ENCODE measurements at places on chromosomes 4 and X.

- no peak for DNase-seq
These were observed 183.1 kb upstream of the GIMD1 start for GRCh38 chr4:106551724-106552123.

DNA sequence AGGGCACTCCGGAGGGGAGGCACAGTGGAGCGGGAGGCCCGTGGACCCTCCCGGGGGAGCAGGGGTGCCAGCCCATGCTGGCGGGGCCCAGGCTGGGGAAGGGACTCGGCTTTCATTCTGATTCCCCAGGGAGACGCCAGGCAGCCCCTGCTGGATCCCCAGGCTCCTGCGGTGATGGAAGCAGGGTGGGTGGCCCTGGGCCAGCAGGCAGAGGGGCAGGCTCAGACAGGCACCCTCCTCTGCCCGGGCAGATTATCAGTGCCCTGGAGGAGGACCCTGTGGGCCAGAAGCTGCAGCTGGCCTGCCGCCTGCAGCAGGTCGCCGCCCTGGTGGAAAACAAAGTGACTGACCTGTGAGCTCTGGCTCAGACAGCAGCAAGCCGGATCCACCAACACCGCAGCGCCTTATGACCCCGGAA lies 2.1 kb upstream of the SRPK3 start:
- DNase-seq = no peak

DNA sequence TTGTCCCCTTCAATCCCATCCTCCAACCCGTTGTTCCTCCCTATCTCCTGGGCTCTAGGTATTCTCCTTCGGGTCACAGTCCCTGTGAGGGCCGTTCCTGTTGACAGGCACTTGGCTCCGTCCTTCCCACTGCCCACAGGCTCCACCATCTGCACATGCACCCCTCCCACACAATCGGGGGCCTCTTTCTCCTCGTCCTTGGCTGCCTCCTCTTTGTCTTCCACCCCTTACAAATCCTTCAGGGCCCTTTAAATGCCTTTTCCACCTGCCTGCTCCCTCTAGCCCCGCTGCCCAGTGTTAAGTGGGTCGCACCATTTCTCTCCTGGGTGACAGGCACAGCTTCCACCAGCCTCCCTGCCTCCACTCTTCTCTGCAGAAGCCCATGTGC lies 2.7 kb upstream of the AVPR2 start:
- no peak for DNase-seq

DNA sequence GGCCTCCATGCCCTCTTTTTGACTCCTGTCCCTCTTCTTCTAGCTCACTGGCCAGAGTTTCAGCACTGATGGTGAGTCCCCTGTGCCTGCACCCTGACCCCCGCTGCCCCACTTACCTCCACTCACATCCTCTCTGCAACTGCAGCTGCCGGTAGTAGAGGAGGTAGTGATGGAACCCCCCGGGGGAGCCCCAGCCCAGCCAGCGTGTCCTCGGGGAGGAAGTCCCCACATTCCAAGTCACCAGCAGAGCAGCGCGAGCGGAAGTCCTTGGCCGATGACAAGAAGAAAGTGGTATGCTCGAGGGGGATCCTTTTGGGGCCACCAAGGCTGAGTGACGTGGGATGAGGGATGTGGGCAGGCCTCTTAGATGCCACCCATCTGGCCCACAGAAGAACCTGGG lies 5.8 kb downstream of the ARAF start:
- no peak for DNase-seq

DNA sequence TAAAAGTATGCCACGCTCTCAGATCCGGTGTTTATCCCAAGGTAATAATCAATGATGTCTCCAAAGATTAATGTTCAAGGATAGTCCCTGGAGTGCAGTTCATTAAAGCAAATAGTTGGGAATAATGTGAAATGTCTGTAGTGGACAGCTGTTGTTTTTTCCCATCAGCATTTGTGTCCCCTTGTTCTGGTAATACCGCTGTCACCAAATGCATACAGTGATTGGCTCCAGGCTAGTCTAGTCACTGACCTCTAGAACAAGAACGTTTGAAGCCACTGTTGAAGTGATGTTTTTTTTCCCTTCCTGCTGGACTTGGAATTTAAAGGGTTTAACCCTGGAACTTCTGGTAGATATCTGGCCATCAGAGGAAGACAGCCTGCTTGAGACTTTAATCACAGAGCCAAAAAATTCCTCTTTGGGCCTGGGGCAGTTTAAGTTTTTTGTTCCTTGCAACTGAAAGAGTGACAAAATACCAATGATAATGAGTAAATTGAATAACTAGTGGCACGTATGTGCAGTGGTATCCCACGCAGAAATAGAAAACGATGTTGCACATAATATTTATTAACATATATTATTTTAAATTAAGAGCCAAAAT lies 30.6 kb downstream of the HSD17B11 start:
- no peak for DNase-seq

GRCh38 chr4:115058533-115058932 lies 54.9 kb downstream of the NDST4 start:
- DNase-seq = no peak

- peak; percentile 67 for DNase-seq
These were observed 45.6 kb downstream of the FHL1 start for GRCh38 chrX:136192839-136193414.
